ENCODE measurements at places on chromosomes 3 and 15. TPM values are rescaled to one million over a fixed set of nuclear protein-coding genes. Genes with fewer than 3 reads are reported as not detected.

The AADACL2 gene
- not detected for total RNA-seq

The TTLL13 gene
- total RNA-seq = 0.36 TPM

The PTX3 gene
- total RNA-seq = 2.1 TPM

The MGLL gene
- 75.1 TPM for total RNA-seq

The GREM1 gene
- 26.0 TPM for total RNA-seq

The SPATA12 gene
- total RNA-seq = not detected

DNA sequence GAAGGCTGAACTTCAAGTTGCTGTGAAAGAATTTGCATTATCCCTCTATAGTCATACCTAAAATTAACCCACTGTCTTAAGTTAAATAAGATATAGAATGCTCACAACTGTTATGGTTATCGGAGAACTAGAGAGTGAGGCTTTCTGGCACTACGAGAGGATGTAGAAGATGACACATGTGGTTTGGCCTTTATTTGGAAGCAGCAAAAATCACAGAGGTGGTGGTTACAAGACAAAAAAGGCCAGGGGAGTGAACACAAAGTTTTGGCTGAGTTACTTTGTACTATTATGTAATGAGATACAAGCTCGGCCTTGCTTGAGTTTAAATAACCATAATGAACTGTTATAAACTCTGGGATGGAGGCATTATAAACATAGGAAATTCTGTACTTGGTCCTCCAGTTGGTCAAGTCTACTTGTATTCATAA lies 78.3 kb upstream of the ICE2 start:
- DNase-seq = no peak

- no peak for DNase-seq
These were observed 24.0 kb upstream of the MUC20 start for GRCh38 chr3:195696632-195697278.

- no peak for DNase-seq
These were observed 20.6 kb downstream of the SMAD3 start for GRCh38 chr15:67085818-67086636.

- no peak for DNase-seq
These were observed 39.4 kb upstream of the PPARG start for GRCh38 chr3:12249519-12249918.

DNA sequence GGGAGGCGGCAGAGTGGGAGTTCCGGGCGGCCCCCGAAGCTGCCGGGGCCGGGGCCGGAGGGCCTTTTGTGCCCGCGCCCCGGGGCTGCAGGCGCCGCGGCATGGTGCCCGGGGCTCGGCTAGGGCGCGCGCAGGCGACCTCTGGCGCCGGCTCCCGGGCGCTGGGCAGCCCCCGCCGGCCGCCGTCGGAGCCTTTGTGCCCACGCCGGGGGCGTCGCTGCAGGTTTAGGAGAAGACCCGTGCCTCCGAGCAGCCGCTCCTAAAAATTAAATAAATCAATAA lies 299 bp downstream of the PAQR9 start:
- no peak for DNase-seq

DNA sequence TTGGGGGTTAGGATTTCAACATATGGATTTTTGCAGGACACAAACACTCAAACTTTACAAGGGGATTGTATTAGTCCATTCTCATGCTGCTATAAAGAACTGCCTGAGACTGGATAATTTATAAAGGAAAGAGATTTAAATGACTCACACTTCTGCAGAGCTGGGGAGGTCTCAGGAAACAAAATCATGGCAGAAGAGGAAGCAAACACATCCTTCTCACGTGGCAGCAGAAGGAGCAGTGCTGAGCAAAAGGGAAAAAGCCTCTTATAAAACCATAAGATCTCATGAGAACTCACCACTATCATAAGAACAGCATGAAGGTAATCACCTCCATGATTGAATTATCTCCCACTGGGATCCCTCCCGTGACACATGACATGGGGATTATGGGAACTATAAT lies 1183.1 kb downstream of the ZPLD1 start:
- no peak for DNase-seq

DNA sequence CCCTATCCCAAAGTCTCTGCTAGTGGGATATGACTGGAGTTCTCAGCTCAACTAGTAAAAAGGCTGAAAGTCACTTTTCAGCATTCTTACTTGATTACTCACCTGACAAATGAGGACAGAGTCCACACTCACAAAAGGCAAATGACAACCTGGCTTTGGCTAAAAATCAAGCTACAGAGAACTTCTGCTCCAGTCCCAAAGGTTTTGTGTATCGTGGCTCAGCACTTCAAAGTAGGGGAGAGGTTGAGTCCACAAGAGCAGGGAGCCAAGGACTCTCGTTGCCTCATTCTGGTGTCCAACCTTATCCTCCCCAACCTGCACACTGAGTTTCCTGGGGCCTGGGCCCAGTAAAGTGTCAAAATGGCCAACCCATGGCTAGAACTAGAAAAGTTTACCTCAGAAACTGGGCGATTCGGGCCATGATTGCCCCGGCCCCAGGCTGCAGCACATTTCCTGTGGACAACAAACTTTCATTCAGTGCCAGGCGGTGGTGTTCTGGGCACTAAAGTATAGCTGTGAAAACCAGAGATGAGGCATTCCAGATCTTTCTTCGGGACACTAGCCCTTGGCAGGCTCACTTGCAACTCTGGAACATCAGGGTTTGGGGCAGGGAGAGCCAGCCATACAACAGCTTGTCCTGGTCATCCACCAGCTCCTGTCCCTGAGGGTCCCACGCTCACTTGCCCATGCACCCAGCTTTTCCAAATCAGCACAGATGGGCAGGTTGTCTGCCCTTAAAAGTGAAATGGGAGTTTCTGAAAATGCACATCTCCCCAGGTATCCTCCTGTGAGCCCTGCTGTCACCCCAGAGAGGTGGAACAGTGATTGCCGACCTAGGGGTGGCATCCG lies 3.1 kb downstream of the ACAA1 start:
- DNase-seq = no peak

DNA sequence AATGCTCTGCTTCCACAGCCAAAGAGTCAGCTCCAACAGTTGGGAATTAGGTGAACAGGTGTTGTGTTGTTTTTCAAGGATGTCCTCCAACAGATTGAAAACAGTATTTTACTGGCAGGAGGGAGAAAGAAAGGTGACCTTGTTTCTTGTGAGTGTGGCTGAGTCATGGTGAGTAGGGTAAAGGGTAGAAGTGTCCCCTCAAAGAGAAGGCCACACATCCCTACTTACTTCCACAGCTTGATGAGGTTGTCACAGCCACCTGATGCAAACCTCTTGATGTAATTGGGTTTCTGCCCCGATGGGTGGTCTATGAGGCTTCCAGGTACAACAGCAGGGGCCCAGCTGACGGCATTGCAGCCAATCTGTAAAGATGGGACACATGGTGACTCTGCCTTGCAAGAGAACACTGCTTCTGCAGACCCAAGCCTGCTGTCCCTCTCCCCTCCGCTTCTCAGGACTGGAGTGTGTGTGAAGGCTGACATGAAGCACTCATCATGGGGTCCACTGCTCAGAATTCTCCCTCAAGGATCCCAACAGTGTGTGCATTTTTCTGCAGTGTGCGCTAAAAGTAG lies 12.7 kb upstream of the GHRL start:
- no peak for DNase-seq

Data from ureter (tissue), 1 donor.